ENCODE measurements at places on chromosomes 12 and 14.

GRCh38 chr14:62053188-62053587 lies 291.0 kb downstream of the SNAPC1 start:
- DNase-seq: no peak

DNA sequence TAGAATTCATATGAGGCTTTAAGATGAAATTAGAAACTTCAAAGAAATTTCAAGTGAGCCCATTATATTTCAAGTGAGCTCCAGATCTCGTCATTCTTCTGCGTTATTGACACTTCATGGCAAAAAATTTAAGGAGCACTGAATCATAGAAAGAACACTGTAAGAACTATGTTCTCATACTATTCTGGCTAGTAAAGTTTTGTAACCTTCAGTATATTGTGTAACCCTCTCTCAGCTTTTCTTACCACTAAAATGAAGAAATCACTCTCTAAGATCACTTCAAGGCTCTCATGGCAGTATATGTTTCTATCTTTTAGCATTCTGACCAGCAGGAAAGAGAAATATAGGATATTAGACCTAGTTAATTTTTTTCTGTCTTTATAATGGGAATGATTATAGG lies 6.3 kb downstream of the GPHN start:
- no peak for DNase-seq

GRCh38 chr12:107533218-107533617 lies 152.4 kb upstream of the PWP1 start:
- no peak for DNase-seq

DNA sequence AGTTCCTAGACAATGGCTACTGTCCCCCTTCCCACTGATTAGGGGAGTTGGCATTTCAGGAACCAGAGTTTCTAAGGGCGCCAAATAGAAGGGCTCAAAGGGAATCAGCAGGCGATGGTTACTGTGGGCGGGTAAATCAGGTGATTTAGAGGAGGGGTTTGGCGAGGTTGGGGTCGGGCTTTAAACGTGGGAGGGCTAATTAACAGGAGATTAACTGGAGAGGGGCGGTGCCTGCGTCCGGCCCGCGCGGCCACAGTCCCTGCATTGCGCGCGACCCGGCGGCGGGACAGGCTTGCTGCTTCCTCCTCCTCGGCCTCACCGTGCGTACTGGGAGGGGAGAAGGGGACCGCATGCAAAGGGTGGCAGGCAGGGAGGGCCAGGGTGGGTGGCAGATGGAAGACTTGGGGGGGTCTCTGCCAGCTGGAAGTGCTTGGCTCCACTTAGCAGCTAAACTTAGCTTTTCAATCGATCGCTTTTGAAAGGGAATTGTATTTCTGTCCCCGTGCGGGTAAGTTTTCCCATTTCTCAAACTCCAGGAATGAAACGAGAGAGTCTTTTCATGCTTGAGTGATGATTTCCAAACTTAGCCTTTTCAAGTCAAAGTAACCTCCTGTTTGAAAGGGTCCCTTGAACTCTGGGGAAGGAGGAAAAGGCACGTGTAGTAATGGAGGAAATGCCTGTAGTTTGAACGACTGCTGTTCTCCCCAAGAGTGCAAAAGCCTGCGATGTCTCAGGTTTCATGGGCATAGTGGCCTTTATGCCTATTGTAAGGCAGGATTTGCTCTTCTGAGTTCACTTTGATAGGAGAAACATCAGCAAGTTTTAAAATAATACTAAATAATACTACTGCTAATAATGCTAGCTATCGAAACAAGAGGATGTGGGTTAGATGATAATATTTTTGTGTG lies at the start of gene MGST1:
Gene MGST1 (plus strand): TSS at position 255 of the 908 bp plus-strand sequence. CDS start 6,608 bp downstream, outside the sequence.
- DNase-seq: no peak

- no peak for DNase-seq
These were observed 567.4 kb downstream of the NRXN3 start for GRCh38 chr14:78737601-78738000.

DNA sequence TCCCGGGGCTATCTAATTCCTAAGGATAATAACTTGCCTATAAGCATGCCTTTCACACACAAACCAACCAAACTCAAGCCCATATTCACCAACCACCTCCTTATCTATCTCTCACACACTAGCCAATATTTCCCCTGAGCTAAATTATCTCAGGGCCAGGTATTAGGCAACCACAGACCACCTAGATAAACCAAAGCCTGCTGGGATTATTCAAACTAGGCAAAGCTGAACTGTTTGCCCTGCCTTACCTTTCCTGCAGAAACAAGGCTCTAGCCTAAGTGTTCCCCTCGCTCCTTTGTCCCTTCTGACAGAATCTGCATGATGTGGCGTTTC lies 114.7 kb upstream of the EEA1 start:
- DNase-seq: no peak

DNA sequence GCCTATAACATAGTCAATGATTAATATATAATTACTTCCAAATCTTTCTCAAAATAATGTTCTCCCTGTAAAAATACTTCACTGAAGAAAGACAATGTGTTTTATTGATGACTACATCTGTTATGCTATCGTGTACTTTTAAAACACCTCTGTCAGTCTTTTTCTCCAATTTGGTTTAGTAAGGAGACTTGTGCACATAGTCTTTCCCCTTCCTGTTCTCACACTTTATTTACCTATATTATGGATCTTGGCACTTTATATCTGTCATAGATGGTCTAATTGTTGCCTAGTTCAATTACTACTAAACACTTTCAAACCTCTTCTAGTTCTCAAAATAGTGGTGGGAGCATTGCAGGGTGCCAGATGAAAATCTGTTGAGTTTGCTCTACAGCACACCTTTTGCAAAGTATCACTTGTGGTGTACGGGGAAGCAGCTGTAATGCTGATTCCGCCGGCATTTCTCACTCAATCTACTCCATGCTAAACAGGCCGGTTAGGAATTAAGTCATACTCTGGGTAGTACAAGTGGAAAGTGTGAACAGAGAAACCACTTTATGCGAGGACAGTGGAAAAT lies 1.1 kb upstream of the INSM2 start:
- peak; percentile 2 for DNase-seq

DNA sequence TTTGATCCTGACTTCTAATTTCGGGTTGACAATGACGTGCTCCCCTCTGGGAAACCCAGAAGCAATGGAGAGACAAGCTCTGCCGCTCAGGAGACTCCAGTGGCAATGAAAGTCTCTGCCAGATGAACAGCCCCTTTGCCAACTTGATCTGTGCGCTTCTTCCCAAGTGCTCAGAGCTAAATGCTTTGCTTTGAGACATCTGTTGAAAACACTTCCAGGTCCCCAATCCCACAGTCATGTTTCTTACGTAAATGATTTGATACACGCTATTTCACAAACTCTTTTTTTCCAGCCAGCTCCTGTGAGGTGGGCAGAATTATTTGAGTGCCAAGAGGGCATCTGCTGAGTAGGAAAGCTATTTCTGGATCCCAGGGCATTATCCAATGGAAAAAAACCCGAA lies 147.6 kb downstream of the RIMBP2 start:
- no peak for DNase-seq

DNA sequence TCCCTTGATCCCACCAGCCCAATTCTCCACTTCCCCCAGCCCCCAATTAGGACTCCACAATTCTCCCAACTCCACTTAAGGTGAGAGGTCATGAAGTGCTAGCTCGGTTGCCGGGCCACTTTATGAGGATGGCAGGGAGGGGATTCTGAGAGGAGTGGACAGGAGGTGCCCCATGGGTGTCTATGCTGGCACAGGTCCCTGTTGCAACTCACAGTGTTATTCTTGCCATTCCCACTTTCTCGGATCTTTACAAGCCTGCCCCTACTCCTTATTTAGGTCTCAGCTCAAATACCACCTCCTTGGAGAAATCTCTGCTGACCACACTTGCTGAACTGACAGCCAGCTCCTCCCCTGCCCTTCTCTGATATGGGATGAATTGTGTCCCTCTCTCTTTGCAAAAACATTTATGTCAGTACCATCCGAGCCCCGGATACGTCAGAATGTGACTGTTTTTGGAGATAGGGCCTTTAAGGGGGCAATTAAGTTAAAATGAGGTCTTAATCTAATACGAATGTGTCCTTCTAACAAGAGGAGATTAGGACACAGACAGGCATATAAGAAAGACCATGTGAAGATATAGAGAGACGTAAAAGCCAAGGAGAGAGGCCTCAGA lies 4.2 kb upstream of the LGALS3 start:
- no peak for DNase-seq

DNA sequence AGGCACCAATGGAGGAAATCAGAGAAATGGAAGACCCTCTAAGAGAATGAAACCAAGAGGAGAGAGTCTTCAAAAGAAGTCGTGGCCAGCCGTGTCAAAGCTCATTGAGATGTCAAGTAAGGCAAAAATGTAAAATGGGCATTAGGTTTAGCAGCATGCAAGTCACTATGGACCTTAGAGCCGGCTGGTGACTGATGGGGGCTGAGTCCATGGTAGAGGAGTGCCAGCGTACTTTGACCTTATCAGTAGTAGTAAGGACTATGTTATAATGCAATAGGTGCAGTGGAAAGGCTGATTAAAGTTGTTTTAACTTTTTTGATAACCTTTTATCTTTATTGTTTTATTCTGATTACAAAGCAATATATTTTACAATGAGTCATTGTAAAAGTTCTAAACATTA lies 66.5 kb downstream of the ANO6 start:
- DNase-seq: no peak

DNA sequence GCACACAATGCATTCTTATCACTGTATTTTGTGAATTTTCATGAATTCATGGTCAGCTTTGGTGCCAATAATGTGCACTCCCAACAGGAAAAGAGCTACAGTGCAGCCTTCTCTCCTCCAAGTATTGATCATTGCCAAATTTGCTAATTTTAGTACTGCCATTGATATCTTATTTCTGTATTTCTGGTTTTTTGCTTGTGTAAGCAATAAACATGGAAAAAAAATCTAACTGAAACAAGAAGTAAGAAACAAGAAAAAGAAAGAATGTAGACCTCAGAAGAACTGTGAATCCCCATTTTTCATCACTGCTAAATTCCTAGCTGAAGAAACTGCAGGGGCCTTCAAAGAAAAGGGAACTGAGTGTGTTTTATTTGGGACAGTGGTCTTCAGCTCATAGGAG lies 161.2 kb downstream of the METTL25 start:
- DNase-seq: no peak

DNA sequence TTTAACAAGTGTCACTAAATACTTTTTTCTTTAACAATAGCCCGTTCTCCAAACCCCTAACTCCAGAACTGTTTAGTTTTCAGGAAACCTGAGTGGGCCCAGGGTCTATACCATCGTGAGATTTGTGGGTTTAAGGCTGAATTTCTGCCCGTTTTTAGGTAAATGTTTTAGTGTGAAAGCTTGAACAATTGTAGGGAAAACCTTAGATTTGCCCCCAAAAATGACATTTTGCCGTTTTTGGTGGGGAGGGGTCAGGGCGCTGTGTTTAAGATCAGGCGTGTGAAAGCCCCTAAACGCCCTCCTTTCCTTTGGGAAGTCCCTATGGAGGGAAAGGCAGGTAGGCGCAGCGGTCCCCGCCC lies 320 bp upstream of the PRPF39 start:
- DNase-seq: no peak

DNA sequence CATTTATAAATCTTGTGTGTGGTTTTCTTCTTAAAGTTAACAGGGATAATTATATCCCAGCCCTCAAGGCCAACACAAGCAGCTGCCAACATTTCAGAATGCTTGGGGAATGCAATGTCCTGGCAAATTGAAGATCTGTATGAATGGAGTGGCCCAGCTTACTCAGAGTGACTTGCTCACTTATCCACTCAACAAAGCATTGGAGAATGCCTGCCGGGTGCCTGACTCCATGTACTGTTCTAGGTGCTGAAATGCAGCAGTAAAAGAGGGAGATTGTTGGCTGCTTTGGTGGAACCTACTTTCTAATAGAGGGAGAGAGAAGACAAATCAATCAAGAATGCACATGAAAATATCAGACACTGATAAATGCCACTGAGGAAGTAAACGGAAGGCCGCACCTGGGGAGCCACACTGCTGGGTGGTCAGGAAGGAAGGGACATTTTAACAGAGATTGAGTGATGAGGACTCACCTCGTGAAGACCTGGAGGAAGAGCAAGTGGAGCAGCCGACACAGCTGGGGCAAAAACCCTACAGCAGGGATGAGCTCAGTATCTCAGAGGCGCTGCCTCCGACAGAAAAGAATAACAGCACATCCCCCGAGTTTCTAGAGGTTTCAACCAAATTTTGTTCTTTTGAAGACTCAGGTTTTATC lies 61.2 kb upstream of the VASH1 start:
- no peak for DNase-seq

DNA sequence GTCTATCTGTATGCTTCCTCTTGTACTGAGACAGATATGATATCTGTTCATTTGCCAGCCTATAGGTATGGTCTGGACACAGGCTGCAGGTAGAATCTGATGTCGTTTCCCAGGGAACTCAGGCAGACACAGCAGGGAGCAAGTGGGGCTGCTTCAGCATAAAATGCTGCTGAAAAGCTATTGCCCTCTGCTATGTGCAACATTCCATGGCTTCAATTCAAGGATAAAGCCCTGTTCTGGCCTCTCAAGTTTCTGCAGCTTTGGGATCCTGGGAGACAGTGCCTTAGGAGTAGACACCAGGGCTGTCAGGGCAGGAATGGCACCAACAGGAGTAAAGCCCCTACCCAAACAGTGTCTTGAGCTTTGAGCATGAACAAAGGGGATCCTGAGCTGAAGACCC lies 173.5 kb downstream of the SLC41A2 start:
- DNase-seq: no peak

DNA sequence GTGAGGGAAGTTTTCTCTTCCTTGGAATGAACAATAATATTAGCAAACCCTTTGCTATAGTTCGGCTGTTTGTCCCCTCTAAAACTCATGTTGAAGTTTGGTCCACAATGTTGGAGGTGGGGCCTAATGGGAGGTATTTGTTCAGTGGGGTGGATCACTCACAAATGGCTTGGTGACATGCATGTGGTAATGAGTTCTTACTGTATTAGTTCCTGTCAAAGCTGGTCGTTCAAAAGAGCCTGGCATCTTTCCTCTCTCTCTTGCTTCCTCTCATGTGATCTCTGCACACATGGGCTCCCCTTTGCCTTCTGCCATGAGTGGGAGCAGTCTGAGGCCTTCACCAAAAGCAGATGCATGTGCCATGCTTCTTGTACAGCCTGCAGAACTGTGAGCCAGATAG lies 13.1 kb upstream of the PPP4R4 start:
- DNase-seq: no peak

DNA sequence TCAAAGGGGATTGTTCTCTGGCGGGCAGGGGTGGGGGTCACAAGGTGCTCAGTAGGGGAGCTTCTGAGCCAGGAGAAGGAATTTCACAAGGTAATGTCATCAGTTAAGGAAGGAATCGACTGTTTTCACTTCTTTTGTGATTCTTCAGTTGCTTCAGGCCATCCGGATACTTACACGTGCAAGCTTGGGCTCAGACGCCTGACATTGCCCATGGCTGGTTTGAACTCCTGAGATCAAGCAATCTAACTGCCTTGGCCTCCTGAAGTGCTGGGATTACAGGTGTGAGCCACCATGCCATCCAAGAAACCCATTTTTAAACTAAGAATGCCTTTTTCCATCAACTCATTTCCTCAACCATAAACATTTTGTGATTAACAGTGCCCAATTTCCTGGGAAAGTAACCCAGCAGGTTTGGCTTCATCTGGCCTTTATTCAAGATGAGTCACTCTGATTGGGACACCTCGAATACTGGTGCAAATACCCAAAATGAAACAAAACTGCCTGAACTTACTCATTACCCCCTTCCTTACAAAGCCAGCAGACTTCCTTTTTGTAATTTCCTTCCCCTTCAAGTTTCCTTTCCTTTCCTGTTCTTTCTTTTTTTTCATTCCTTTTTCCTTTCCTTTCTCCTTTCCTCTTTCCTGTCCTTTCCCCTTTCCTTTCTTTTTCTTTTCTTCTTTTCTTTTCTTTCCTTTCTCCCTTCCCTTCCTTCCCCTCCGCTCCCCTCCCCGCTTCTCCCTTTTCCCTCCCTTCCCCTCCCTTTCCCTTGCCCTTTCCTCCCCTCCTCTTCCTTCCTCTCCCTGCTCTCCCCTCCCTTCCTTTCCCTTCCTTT lies 10.2 kb upstream of the RNASE10 start:
- DNase-seq: no peak

GRCh38 chr12:109551108-109551507 lies 22.2 kb downstream of the MMAB start:
- DNase-seq: no peak

Measured in activated naive CD8-positive, alpha-beta T cell treated with anti-CD3 and anti-CD28 coated beads, Interleukin-2, amount 50 U/mL, for 24 hours (primary cell).